H7 (cell line): ENCODE measurements at places on chromosomes 3 and 15.

DNA sequence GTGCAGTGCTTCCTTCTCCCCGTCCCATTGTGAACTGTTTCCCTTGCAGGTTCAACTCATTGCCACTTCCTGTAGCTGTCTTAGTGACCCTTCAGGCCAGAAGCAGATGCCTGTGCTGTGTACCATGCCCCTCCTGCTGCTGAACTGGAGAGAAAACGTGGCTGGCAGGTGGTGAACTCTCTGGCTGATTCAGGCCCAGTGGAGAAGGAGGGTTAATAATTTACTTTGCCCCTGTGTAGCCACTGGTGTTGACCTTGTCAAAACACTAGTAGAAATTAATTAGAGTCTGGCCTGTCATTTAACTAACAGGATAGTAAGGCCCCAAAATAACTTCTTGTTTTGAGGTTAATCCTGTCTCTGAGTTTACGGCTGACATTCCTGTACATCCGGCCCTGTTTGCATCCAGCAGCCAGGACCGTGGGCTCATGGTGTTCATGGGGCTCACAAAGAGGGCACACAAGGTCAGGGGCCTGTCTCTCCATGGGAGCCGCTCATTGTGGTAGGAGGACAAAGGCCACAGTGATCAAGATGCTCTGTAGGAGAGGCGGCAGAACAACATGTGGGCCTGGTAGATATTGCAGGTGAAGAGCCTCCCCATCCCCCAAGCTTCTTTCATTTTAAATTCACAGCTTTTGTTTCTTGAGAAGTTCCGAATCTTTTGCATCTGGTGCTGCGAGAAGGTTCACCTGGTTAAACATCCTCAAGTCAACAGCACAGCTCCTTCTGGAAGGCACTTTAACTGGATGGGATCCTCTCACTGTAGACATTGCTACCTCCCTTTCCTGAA is 101.6 kb downstream of the CGNL1 start:
- DNase-seq, result peak; percentile 53

- DNase-seq, result no peak
Observed at GRCh38 chr3:99720985-99721632, 82.7 kb downstream of the COL8A1 start.

GRCh38 chr15:27681038-27681437 is 418.1 kb downstream of the OCA2 start:
- no peak for DNase-seq

GRCh38 chr3:183514021-183514420 is 41.5 kb downstream of the KLHL6 start:
- DNase-seq, result no peak

- DNase-seq, result peak; percentile 8
Observed at GRCh38 chr3:196141052-196141865, 59.4 kb upstream of the TFRC start.

GRCh38 chr3:105806359-105806758 is 62.5 kb downstream of the CBLB start:
- no peak for DNase-seq

- no peak for DNase-seq
Observed at GRCh38 chr15:76546805-76547204, 210.2 kb downstream of the ISL2 start.

DNA sequence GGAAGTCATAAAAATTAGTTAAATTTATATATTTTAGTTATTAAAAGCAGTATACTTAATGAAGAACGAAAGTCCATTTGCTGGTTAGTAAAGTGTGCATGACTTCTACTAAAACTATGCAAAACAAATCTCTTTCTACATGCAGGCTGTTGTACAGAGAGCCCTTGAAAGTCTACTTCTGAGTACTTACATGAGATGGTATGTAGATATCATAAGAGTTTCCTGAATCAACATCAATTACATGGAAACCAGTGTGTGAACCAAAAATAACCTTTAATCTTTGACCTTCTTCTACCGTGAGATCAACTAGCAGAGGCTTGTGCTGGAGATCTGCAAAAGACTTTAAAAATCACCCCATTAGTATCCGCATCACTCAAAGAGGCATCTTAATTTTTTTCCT is 42.1 kb upstream of the SLC2A2 start:
- DNase-seq, result no peak

DNA sequence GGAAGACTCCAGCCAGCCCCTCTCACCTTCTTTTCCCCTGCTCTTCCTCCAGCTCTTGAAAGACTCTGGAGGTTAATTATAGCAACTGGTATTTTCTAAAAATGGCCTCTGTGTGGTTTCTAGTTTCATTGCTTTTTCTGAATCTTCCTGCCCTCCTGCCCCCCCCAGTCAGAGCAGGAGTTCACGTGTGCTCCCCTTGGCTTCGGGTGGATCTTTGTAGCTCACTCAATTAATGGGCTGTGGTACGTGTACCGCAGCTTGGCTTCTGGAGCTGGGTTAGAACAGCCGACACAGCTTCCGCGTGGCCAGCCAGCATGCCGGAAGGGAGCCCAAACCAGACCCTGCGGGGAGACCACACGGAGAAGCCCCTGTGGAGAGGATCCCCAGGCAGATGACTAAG is 31.5 kb downstream of the TM2D3 start:
- DNase-seq, result no peak

DNA sequence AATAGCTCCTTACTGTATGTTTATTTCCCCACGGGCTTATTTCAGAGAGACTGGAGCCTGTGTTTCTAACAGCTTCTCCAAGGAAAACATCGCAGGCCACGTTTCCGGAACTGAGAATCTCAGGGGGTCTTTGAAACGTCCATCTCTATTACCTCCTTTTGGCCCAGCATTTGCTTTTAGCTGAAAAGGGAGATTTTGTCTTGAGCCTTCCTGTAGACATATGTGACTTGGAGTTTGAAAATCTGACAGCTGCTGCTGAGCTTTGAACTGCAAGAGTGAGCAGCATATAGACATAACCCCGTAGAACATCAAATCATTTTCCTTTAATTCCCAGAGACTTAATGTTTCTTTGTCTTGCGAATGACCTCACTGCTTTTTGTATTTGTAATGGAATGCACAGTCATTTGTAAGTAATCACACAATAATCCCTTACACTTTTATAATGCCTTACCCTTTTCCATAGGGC is 54.6 kb downstream of the LPP start:
- no peak for DNase-seq

DNA sequence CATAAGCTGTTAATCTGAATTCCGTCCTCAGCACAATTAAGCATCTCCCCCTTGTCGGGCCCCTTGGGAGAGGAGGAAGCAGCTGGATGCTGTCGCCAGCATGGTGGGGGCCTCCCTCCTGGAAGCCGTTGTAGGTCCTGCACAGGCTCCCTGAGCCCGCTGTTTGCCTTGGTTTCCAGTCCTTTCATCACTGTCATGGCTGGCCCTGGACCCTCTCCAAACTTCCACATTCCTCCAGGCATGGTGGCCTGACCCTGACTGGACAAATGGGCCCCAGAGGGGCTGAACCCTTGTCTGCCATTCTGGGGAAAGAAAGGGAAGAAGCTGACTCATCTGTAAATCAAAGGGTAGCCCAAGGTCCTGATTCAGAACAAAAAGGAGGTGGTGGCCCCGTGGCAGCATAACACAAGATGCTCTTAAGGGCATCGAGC is 300.5 kb upstream of the LRRFIP2 start:
- no peak for DNase-seq
